IMR-90 (cell line): ENCODE measurements at places on chromosomes 4 and X.
A peak's percentile ranks its signal among the peaks of the same experiment; 100 is the strongest.

DNA sequence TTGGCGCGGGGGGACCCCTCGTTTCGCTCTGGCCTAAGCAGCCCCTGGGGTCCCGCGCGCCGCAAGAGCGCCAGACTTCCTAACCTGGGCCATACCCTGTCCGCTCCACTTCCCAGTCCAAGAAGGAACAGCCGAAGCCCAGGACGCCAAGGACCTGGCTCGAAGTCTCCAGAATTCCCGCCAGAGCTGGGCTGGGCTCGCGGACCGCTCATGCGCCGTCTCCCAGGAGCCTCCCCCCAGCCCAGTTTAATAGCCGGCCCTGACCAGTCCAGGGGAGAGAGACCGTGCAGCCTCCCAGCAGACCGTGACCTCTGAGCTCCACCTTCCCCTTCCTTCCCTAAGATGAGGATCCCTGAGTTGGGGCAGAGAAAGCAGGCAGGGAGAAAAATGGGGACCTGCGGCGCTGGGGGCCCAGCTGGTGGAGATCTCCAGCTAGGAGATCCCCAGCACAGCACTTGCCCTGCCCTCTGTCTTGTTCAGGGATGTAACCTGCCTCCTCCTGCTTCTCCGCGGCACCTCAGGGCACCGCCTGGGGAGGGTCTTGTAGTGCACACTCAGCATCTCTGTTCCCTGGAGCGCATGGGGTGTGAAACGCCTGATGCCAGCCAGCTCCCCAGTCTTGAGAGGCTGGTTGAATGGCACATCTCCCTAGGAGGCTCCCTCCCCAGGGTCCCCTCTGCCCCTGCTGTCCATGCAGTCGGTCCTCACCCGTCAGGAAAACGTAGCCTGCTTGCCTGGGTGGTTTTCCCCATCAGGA, 1.2 kb upstream of the LETM1 start:
- no peak for DNase-seq

DNA sequence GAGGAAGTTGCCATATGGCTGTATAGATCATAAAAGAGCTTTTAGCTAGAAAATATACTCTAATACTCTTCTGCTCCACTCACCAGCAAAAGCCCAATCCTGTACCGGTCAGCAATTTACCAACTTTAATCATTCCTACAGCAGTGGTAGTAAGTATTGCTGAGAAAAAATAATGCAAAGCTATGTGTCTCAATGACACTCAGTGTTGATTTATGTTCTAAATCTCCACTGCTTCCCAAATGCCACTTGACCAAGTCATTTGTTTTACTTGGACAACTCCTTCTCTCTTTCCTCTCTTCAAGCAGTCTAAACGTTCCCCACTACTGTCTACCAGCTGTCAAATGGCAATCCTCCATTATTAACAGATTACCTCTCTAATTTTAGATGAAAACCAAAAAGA, 201.8 kb upstream of the GK2 start:
- no peak for DNase-seq

DNA sequence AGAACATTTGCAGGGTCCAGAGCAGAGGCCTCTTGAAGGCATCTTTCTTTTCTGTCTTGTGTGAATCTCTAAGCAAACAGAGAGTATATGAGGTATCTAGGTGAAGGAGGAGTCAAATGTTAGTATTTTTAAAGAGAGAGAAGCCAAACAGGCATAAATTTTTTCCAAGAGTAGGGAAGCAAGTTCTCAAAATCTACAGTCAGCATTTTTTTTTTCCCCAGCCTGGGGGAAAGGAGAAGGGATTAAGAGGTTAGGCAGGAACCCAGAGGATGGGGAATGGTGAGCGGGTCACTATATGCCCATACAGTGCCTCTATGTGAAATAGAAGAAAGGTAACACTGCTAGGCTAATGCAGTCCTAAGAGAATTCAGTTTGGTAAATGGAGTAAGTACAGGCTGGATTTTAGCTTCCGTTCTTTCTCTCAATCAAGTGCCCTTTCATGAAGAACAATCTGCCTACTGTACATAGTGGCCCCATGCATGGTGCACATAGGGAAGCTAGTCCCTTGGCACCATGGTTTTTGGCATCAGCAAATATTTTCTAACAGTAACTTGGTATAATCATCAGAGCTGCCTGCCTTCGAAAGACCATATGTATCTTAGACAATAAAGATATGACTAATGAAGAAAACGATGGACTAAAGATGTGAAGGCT, 163.1 kb upstream of the MAB21L2 start:
- no peak for DNase-seq

DNA sequence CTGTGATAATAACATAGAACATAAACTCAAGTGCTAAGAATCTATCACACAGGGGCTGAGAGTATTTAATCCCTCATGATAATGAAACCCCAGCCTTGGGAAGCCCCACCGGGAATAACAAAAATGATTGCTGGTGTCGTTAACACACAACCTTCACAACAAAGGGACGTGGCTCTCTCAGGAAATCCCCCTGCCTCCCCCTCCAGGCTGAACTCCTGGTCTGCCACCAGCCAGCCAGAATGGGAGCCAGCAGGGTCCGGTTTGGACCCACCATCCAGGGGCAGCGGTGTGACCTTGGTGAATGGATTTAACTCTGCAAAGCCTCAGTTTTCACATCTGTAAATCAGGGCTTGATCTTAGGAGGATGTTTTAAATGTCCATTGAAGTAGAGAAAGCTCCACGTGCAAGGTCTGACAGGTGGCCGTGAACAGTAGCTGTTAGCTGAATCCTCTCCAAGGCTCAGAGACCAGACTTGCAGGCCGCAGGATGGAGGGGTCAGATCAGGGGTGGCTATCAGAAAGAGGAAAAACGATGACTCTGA, 46.5 kb downstream of the ABLIM2 start:
- DNase-seq: no peak

GRCh38 chr4:12408364-12408763, 979.7 kb upstream of the HS3ST1 start:
- DNase-seq: no peak

GRCh38 chr4:148575577-148575976, 133.4 kb upstream of the NR3C2 start:
- no peak for DNase-seq

DNA sequence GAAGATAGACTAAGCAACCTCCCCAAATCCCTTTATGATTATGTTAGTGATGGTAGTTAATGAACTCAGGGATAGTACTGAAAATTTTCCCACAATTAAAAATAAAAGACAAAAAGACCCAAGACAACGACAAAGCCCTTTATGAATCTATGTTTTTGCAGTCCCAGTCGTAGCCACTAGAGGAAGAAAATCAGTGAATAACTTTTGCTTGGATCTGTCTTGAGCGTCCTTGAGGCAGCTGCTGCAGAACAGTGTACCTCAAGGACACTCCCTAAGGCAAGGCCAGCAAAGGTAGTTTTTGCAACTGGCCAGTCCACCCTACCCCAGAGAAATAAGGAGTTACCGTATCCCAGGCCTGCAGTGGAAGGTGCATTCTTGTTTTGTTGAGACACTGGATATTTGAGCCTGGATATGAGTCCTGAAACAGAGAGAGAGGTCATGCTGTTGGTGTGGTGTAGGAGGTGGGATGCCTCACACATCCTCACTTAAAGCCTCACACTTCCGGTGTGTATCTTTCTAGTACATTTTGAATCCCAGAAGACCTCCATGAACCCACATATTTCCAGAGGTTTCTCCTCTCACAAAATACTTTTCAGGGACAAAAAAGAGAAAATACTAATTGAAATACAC, 8.7 kb upstream of the TIMM8A start:
- peak; percentile 12 for DNase-seq

- no peak for DNase-seq
These were observed 39.4 kb downstream of the ANTXR2 start for GRCh38 chr4:80033581-80033980.

DNA sequence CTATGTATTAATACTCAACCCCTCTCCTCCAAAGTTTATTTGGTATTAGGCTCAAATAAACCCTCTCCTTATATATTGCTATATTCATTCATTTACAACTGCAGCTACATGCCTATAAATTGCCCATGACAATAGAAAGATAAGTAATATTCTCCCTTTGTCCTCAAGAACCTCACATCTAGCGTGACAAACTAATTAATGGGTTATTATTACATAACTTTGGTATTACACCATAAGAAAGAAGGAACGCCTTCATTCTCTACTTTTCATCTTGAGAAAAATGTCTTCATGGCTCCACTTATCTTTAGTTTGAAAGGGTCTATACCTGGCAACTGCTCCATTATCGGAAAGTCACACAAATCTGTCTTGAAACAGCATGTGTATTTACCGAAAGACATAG, 157.7 kb upstream of the RASGEF1B start:
- no peak for DNase-seq

DNA sequence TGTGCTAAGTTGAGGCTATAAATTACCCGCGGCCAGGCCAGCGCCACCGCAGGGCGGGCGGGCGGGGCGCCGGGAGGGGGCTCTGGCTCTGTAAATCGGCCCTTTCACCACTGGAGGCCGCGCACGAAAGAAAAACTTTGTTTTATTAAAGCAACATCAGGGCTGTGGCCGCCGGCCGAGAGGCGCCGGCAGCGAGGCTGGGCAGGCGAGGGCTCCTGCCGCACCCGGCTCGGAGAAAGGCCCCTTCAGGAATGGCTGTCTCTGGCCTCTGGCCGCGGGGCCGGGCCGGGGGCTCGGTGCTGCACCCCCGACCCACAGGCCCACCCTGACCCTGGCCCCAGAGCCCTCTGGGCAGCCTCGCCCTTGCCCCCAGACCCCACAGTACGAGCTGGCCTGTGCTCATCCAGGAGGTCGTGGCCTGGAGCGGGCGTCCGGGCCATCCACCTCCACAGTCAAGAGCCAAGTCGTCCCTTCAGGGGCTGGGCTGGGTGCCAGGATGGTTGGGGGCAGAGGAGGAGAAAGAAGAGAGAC, 29.5 kb upstream of the FGFR3 start:
- DNase-seq: peak; percentile 22

- peak; percentile 65 for DNase-seq
These were observed 673.6 kb upstream of the TENM3 start for GRCh38 chr4:181569553-181569952.

GRCh38 chrX:148580016-148580415, 79.6 kb downstream of the AFF2 start:
- no peak for DNase-seq
